NCI-H2171 treated with DMSO at 0.1 percent for 48 hours (cell line): ENCODE measurements at places on chromosomes 16 and 17.

DNA sequence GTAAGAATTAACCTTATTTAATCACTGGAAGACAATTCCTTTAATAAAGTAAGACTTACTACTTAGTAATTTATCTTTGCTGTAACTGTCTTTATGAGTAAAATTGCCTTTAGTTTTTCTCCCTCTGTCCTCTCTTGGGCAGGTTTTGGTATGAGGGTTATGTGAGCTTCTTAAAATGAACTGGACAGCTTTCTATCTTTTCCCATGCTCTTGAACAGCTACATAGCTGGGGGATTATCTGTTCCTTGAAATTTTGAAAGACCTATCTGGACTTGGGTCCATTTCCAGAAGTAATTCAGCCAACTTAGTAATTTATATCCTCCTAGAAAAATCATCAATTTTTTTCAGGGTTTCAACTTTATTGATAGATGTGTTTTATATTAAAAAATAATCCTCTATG is 3.6 kb upstream of the MYH1 start:
- no peak for DNase-seq

DNA sequence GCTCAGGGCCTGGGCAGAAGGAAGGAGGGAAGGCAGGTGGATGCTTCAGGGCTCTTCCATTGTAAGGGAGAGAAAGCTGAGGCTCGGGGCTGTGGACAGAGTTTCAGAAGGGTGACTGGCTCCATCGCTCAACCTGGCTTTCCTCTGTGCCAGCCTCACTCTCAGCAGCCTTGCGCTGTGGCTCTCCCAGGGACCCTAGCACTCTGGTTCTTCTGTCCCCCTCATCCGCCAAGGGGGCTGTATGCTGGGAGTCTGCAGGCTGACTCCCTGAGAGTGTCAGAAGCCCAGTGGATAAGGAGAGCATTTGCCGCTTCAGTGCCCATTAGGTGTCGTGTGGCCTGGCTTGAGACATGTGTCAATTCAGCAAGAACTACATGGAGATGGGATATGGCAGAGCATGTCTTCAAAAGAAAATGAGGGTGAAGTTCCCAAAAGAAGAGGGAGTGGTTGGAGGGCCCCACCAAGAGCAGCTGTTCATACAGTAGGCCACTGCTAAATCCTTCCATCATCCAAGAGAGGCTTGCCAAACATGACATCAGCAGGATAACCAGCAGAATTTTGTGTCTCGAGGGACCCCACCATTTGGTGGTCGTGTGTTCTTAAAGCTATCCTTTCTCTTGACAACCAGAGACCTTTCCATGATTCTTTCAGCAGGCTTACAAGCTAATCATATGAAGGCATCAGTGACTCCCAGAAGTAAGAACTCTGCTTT is 148.2 kb downstream of the IRX5 start:
- no peak for DNase-seq

DNA sequence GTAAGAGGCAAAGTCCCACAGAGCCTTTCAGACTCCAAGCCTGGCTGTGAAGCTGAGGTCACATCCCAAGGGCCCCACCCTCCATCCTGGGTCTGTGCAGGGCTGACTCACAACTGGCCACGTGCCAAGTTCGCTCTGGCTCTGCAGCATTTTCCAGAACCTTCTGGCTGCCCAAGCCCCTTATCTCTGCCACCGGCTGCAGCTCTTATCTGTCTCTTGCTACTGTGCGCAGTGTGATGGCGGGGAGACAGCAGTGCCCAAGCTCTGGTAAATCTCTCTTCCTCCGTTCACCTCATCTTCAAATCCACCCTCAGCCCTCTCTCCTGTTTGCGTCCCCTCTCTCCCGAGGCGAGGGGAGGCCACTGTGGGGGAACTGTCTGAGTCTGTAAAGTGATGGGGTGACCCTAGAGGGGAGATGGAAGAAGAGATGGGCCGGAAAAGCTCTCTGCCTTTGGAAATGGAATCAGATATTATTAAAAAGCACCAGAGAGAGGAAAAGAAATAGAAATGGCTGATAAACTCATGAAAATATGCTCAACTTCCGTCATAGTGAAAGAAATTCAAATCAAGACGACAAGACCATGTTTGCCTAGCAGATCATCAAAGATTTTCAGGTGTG is 162.7 kb upstream of the CDC42EP4 start:
- DNase-seq = no peak

DNA sequence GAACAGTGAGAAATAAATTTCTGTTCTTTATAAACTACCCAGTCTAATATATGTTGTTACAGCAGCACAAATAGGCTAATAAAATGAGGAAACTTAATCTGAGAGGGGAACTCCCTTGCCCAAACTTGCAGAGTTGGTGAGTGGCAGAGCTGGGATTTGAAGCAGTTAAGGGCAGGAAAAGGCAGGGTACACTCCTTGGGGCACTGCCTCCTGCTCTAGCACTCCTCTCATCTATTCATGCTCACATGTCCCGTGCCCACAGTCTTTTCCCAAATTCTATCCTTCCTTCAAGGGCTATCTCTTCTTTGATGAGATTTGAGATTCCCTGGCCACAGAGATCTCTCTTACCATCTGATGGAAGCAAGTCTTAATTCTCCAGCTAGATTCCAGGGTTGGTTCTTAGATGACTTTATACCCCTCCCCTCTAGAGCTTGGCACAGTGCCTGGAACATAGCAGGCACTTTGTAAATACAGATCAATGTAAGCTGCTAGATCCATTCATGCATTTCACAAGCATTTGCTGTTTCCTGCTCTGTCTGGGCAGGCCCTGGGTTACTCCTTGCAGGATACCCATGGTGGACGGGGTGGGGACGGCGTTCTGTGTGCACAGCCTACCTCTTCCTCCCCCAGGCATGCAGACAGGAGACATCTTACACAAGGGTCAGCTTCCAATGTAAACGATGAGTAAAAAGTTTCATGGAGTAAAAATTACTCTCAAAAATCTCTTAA is 39.2 kb upstream of the ABCC12 start:
- peak; percentile 89 for DNase-seq

GRCh38 chr16:64440005-64440404 is 681.9 kb downstream of the CDH11 start:
- DNase-seq = no peak

DNA sequence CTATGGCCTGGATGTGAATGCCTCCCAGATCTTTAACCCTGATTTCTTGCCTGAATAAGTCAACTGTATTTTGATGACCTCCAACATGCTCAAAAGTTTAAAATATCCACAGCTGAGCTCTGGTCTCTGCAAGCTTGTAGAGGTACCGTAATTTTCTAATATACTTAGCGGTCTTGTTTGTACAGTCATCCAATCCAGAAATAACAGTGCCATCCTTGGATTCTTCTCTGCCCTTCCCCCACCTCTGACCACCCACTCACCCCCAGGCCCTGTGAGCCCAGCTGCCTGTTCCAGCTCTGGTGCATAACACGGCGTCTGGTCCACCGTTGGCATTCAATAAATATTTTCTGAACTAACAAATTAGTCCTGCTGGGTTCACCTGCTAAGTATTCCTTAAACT is 113.1 kb downstream of the SDK2 start:
- no peak for DNase-seq

- DNase-seq = peak; percentile 46
These were observed 60.6 kb downstream of the SCNN1B start for GRCh38 chr16:23362460-23363317.

- DNase-seq = no peak
These were observed 12.2 kb downstream of the HIC1 start for GRCh38 chr17:2067048-2067561.

GRCh38 chr17:72476575-72476986 is 355.8 kb downstream of the SOX9 start:
- DNase-seq = no peak

DNA sequence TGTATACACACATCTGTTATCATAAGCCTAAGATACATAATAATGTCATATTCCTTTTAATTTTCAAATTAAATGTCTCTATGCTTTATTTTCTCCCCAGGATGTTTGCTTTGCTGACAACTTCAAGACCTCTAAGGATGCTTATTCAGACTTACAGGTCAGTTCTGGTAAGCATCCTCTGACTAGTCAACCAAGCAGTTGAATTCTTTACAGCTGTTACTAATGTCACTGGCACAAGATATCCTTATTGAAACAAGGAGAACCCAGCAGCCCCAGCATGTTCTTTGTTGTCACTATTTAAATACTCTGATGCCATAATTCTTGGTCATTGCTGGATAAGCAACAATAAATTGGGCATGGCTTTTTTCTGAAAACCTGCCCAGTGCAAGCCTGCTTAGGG is 232.3 kb upstream of the PMFBP1 start:
- DNase-seq = no peak

- peak; percentile 6 for DNase-seq
These were observed 93.9 kb downstream of the GSG1L start for GRCh38 chr16:27969574-27969973.

DNA sequence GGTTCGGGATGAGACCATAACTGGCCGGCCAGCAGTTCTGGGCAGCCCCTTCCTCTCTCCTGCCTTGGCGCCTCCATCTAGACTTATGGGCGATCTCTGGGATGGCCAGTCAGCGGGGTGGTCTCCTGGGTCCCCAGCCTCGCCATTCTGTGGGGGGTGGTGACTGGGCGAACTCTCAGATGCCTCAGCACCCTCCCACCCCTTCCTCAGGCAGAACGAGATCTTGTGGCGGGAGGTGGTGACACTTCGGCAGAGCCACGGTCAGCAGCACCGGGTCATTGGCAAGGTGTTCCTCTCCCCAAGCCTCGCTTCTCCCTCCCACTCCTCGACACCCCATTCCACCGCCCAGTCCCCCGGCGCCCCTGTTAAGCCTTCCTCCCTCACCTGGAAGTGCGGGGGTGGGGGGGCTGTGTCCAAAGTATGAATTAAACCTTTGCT is 1.6 kb downstream of the HSF4 start:
- no peak for DNase-seq

GRCh38 chr17:73272906-73273218 is 11.2 kb upstream of the CPSF4L start:
- no peak for DNase-seq

GRCh38 chr17:41484920-41485904 is 4.3 kb upstream of the KRT35 start:
- DNase-seq = no peak

DNA sequence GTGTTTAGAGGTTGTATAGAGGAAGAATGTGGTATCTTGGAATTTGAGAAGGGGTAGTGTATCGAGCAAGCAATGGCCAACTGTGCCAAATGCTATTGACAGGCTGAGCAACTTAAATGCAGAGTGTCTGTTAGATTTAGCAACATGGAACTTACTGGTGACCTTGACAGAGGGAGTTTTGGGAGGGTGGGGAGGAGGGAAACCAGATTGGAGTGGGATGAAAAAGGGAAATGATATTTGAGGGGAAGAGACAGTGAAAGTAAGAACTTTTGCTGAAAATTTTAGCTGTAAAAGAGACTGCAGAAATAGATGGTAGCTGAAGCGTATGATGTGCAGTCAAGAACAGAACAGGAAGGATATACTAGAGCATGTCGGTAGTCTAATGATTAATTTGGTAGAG is 1.1 kb downstream of the LRRC36 start:
- no peak for DNase-seq

- DNase-seq = no peak
These were observed 107.1 kb downstream of the RAP1GAP2 start for GRCh38 chr17:2903193-2903974.

DNA sequence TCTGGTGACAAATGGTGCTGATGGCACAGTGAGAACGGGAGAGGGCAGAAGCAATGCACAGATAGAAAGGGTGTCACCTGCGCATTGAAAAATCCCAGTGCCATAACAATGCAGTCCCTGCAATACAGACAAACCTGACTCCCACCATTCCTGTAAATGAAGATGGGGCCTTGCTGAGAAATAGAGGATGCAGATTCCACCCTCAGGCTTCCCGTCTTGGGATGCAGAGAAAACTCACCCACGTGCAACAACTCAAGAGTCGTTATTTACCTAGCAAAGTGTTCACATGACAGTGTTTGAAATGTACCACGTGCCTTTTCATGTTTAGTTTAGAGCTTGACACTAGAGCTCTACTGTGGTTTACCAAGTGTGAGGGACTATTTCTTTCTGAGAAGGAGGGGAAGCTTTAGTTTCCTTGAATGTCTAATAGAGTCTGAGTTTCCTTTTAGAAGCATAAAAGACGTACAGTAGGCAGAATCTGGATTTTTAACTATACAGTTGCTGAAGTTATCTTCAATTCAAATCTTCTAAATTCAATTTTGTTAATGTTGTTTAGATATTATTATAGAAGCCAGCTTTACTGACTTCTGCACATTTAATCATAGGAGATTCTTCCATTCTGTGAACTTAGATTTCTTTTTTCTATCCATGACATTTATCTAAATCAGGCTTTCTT is 35.6 kb downstream of the WWOX start:
- no peak for DNase-seq
